ENCODE measurements at places on chromosomes 5 and 9.

GRCh38 chr9:86413971-86414880 lies 60.0 kb upstream of the TUT7 start:
- DNase-seq: no peak

DNA sequence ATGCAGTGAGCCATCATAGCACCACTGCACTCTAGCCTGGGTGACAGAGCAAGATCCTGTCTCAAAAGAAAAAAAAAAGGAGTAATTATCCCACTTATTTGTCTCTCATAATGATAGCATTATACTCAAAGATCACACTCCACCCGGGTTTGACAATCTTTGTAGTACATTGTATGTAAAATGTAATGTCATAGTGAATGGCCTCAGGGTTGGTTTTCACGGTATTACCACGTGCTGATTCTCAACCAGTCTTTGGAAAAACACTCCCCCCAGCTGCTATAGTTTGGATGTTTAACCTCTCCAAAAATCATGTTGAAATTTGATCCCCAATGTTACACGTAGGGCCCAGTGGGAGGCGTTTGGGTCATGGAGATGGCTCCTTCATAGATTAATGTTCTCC lies 402.4 kb upstream of the GRAMD2B start:
- no peak for DNase-seq

DNA sequence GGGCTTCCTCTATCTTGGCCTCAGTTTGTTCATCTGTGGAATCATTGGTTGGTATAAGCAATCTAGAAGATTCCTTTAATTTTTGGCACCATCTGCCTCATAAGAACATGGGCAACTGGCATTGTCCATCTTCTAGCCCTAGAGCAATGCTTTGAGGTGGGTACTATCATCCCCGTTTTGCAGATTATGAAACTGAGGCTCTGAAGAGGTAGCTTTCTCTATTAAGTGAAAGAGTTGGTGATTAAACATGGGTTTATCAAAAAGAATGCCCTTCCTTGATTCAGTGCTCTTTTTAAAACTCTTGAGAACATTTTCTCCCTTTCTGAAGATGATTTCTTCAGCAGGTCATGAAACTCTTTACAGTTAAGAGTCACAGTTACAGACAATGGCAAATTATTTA lies 42.4 kb upstream of the TGFBR1 start:
- no peak for DNase-seq

DNA sequence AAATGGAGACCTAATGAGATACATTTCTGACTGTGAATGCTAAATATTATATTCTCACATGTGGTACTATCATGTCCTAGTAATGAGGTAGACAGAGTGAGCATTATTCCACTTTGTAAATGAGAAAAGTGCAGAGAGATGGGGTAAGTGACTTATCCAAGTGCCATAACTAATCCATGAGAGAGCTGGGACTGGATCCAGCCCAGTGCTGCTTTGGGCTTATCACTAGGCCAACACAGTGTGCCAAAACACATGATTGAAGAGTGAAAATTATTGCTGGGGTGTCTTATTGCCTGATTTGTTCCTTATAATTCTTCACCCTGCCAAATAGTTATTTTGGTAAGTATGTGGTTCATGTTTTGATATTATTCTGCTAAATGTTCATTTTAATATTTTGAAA lies 442.2 kb upstream of the GRAMD2B start:
- no peak for DNase-seq

DNA sequence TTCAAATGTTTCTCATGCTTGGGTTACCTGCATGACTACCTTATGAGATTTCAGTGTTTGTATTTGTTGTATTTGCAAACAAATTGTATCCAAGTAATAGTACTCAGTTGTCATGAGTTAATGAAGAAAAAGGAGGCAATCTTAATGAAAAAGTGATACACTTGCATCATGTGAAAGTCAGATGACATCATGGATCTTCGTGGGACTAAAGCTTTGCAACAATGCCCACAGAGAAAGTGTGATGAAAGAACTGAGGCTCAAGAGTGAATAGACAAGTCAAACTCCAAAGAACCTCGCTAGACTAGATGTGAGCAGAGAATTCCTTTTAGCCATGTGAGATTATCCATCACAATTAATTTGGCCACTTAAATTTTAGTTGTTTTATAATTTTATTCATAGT lies 75.4 kb upstream of the ADRB2 start:
- no peak for DNase-seq

GRCh38 chr9:135136991-135137832 lies 49.7 kb downstream of the OLFM1 start:
- no peak for DNase-seq

GRCh38 chr5:143653766-143654282 lies 158.1 kb upstream of the HMHB1 start:
- DNase-seq: no peak

- DNase-seq: no peak
These were observed 75.8 kb downstream of the POU5F2 start for GRCh38 chr5:93665648-93666047.

DNA sequence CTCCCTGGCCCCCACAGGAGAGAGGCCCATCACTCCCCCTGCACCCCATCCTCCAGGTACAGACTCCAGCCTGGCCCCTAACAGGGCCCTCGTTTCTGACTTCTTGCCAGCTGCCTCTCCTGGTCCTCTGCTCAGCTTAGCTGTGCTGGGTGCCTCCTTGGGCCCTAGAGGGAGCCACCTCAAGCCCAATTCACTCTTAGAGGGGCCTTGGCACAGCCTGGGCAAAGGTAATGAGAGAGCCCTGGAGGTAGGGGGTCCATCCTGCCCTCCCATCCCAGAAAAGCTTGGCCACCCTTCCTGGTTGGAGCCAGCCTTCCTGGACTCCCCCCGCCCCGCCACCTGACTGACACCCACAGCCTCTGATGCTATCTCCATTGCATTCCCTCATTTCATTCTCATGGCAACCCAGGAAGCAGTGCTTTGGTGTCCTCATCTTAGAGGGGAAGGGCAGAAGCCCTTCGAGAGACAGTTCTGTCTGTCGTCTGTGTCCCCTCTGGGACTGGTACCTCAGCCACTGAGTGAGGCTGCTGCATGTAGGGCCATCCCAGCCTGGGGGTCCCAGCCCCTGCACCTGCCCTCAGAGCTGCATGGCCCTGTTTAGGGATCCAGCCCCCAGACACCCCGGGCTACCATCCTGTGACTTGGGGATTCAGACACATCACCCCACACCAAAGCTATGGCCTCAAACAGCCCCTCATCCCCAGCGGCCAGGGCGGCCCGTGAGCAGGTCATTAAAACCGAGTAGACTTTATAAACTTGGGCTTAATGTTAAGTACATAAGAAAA lies 95.5 kb downstream of the BARX1 start:
- no peak for DNase-seq

DNA sequence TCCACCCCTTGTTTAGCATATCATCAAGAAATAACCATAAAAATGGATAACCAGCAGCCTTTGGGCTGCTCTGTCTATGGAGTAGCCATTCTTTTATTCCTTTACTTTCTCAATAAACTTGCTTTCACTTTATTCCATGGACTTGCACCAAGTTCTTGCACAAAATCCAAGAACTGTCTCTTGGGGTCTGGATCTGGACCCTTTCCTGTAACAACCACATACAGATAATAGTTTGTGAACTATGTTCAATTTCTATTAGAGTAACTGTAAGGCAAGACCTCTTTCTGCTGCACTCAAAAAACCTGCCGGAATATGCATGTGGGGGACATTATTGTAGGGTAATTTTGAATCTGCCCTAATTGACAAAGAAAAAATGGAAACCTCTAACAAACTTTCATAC lies 66.9 kb upstream of the TMEM215 start:
- DNase-seq: no peak

DNA sequence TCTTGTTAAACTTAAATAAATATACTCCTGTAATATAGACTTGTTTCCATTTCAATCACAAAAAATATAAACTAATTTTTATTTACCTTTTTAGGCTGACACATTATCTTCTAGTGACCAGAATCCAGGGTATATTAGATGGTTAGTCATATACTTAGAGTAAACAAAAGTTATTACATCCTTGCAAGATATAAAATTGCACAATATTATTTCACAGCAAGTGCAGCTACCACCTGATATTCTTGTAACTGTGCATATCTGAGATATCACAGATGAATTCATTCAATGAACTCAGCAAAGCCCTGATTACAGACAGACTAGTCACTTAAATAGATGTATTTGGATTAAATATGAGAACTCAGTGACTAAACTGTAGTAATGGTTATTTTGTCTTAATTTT lies 25.6 kb upstream of the ARRDC3 start:
- no peak for DNase-seq

DNA sequence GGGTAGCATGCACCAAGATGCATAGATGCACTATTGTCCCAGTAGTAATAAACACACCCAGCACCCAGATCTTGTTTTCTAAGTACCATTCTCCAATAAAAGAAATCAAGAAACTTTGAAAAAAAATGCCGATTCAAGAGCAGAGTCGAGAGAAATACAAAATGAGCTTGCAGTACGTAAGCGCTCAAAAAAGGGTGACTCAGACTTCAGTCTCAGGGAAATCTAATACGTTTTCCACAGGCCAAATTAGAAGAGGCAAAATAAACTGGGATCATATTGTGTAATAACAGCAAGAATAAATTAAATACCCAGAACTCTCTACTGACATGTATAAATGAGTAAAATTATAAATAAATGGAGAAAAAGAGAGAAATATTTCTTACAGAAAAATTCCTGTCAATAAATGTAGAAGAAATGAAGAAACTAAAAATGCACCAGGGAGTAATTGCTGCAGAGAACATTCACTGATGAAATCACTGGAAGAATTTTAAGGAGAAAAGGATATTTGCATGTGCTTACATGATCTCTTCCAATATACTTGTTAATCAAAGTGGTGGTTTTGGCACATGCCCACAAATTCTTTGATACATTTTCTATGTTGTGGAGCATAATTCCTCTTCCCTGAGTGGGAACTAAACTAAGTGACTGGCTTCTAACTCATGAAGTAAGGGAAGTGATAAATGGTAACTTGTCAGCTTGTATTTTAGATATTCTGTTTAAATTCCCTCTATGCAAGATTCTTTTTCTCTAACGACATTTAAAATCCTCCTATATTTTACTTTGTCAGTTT lies 567.6 kb upstream of the ADAMTS16 start:
- DNase-seq: no peak

- no peak for DNase-seq
These were observed 124.5 kb downstream of the BARX1 start for GRCh38 chr9:93830606-93831005.

DNA sequence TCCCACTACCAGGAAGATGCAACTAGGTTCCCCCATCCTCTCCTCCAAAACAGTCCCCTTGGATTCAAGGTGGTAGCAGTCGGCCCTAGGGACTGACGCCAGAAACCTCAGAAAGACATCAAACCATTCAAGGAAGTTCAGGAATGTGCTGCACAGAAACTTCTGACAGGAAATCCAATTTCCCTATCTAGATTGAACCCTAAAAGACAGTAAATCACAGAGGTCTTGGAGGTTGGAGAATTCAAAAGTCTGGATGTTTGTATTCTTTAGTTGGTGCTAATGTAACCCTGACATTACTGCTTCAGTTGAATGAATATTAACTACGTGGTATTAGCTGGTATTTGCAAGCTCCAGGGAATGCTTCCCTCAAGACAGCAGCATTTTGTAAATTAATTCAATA lies 125.3 kb downstream of the SYK start:
- no peak for DNase-seq

- no peak for DNase-seq
These were observed 10.4 kb upstream of the FAM120A start for GRCh38 chr9:93440896-93441580.

GRCh38 chr9:134950386-134951210 lies 32.9 kb upstream of the FCN1 start:
- no peak for DNase-seq

DNA sequence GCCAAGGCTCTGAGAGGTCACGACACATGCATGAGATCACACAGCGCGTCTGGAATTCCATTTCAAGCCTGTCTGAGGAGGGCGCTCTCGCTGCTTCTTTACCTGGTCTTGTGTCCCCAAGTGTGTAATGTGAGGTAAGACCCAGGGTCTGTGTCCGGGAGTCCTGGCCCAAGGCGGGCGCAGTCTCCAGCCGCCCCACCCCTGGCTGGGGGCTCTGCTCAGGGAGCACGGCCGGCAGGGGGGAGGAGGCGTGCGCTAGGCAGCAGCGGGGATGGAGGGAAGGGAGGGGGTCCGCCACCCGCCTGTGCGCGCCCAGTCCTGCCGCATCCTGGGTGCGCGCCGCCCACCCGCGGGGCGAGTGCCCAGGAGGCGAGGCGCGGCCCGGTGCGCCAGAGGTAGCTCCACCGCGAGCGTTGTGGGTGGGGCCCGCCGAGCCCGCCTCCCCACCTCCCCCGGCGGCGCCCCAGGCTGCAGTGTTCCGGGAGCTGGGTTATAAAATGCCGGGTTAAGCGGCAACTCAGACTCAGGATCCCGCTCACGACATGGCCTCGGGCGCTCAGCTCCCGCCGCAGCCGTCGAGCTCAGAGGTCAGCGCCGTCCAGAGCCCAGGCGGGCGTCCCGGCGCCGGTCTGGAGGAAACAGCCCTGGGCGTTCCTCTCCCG lies at the start of gene CCNI2:
Gene CCNI2 (plus strand): TSS at position 473 of the 662 bp plus-strand sequence. CDS start 70 bp downstream, at position 543.
- no peak for DNase-seq

DNA sequence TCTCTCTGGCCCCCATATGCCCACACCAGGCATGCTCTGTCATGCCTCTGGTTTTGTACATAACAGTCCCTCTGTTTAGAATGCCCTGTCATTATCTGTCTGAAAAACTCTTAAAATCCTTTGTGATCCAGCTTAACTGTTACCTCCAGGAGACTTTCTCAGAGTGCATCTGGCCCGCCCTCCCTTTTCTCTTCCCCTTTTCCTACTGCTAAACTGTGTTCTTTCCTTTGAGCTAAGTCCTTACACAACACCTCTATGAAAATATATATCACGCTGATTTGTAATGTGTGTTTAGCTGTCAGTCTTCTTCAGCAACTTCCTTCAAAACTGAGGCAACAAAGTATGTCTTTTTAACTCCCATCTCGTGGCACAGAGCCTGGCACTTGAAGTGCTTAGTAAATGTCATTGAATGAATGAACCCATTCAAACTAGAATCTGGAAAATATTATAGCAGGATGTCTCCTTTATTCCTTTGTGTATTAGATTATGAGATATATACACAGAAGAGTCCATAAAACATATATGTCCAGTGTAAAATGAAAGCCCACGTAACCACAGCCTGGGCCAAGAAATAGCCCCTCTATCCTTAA lies 166.2 kb upstream of the KLF9 start:
- DNase-seq: no peak

DNA sequence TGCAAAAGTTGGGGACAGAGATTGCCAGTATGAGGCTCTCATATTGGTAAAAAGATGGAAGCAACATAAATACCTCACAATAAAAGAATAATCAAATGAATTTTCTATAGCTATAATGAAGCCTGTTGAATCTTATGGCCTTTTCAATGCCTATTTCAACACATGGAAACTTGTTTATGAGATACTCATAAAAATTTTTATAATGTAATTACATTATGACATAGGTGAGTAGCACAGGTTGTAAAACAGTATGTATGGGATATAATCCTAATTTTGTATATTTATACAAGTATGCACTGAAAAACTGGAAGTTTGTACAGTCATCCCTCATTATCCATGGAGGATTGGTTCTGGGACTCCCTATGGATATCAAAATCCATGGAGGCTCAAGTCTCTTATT lies 21.2 kb upstream of the SEMA5A start:
- no peak for DNase-seq

All from GM04503 (cell line).